SHP77 (cell line): ENCODE measurements at places on chromosomes 2 and 18.
A peak's percentile ranks its signal among the peaks of the same experiment; 100 is the strongest.

DNA sequence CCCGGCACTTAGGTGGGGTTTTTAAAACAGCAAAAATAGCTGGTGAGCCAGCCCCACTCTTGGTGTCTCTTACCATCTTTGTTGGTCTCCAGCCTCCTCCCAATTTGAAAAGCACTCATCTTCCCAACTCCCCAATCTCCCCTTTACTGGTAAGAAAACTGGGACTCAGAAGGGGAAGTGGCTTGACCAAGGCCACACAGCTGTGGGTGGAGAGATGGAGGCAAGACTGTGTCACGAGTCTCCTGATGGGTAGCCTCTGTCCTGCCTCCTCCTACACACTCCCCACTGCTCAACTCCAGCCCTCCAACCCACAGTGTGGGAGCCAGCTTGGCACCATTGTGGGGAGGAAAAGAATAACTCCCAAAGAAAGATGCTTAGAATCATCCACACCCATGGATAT, 140.4 kb downstream of the SMAD2 start:
- DNase-seq, result no peak

DNA sequence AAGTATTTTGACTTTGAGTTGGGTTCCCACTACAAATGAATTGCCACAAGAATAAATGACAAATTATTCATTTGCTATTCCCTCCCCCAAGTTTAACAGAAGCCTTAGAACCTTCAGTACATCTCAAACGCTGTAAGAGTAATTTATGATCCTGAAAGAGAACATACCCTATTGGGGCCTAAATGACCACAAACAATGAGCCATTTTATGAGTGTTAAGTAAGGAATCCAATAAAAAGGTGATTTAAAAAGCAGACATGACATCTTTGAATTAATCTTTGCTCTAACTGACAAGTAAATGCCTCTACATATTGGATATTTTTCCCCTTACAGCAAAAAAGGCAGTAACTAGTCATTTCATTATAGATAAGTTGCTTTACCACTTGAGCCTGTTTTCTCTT, 136.9 kb downstream of the NRXN1 start:
- DNase-seq, result no peak

DNA sequence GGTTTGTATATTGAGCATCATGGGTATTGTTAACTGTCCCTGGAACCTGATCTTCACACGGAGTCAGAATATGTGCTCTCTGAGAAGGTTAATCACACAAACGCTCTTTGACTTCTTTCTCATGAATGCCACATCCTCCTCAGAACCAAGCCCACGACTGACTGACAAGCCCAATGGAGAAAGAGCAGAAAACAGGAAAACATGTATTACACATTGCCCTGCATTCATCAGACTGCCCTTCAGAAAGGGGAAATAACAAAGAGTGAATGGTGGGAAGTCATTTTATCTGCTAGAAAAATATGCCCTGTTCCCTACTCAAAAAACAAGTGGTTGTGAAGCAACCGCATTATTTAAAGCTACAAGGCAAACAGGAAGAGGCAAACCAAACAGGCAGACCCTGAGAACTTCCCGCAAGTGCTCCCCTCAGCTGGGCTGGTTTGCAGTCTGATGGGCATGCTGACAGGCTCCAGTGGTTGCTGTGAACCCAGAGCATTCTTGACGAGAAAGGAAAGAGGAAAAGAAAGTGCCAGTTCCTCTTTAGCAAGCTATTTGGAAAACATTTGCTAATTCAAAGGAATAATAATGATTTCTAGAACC, 172.9 kb upstream of the SETBP1 start:
- no peak for DNase-seq

GRCh38 chr18:63137999-63138435, 181.6 kb downstream of the BCL2 start:
- no peak for DNase-seq

DNA sequence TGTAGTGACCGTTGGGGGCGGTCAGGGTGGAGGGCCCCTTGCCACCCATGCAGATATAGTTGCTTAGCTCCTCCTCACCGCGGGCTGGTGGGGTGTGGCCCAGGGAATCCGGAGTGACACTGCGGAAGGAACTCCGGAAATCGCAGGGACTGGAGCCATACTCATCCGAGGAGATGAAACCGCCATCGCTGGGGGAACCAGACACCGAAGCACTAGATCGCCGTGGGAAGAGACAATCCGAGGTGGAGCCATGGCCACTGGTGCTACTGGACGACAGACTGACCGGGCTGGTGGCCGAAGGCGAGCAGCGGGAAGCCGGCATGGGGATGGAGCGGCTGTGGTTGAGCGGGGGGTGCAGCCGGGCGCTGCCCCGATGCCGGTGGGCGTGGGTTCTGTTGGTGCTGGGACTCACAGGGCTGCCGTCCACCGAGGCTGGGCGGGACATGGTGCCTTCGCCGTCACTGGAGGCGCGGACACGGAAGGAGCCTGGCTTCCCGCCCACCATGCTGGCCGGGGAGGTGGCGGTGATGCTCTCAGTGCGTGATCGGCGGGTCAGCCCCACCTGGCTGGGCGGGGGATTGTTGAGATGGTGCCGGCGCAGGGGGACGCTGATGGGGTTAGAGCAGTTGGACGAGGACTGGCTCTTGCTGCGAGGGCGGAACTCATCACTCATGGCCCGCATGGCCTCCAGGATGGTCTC, 2.2 kb downstream of the IRS1 start:
- no peak for DNase-seq

- no peak for DNase-seq
Measured at GRCh38 chr2:237244976-237245646, 159.4 kb downstream of the COPS8 start.

- no peak for DNase-seq
Measured at GRCh38 chr18:79644666-79645057, 34.9 kb upstream of the CTDP1 start.

DNA sequence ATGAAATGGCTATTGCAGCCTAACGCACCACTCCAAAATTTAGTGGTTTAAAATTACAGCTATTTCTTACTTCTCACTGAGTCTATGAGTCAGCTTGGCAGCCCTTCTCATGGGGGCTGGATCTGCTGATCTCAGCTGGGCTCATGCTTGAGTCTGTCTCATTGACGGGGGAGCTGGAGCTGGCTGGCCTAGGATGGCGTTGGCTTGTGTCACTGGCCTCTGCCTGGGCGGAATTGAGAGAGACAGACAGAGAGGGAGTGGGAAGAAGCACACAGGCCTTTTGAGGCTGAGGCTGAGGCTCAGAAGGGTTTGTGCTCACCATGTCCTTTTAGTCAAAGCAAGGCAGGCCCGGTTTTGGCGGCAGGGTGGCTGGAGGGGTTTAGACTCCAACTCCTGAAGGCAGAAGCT, 412.1 kb upstream of the MYT1L start:
- peak; percentile 52 for DNase-seq

- no peak for DNase-seq
Measured at GRCh38 chr2:37318401-37318800, 6.2 kb downstream of the PRKD3 start.

DNA sequence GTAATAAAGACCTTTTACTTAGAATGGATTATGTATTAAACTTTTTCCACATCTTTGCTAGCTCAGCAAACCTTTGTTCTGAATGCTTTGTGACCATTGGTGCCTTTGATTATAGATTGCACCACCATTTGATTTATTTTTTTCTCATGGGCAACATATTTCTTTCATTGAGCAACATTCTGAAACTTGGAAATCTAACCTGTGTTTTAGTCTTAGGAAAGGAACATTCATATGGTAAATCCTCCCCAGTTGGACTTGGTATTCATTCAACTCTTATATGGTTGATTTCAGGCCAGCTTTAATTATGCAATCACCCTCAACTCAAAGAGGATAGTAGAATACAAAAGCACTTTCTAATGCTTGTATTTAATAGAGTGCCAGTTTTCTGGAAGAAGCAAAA, 1077.9 kb upstream of the ZEB2 start:
- no peak for DNase-seq

- DNase-seq, result peak; percentile 21
Measured at GRCh38 chr18:42030586-42031182, 75.7 kb downstream of the PIK3C3 start.

- no peak for DNase-seq
Measured at GRCh38 chr2:179307616-179308371, 43.2 kb upstream of the SESTD1 start.

DNA sequence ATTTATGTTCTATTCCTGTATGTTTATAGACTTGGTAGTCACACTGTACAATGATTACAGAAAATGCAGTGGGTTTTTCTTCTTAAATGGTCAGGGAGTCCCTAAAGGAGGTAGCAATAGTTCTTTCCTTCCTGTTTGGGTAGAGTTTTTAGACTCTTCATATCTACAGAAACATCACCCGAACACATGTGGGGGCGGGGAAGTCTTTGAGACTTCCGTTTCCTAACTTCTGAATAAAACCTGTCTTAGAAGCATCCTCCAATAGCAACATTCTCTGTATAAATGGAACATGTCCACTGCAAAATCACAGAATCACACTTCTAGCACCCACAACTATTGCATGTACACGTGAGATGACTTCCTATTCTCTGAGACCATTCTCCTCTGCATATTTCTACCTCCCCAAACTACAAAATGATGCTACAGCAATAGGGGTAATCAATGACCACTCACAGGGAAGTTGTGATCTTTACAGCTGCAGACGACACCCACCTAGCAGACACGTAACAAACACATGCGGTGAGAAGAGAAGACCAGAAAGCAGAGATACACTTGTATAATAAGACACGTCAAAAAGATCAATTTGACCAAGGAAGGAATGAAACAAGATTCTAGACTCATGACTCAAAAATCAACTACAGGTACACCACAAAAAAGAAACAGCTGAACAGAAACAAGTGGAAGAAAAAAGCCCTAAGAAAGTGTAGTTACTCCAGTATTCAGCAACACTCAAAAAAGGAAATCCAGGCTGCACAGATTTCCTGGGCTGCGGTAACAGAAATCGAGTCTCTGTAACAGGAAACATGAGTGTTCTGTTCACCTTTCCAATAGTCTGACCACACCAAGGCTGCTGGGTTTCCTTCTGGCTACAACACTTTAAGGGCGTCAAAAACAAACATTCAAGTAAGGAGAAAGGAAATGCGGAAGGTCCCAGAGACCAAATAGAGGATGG, 120.4 kb downstream of the ZNF516 start:
- no peak for DNase-seq
